D721Med (cell line): ENCODE measurements at places on chromosomes 1 and 21.

GRCh38 chr1:84538599-84538998 is 32.2 kb upstream of the GNG5 start:
- no peak for DNase-seq

GRCh38 chr1:4172644-4173599 is 272.9 kb upstream of the C1orf174 start:
- DNase-seq = no peak

DNA sequence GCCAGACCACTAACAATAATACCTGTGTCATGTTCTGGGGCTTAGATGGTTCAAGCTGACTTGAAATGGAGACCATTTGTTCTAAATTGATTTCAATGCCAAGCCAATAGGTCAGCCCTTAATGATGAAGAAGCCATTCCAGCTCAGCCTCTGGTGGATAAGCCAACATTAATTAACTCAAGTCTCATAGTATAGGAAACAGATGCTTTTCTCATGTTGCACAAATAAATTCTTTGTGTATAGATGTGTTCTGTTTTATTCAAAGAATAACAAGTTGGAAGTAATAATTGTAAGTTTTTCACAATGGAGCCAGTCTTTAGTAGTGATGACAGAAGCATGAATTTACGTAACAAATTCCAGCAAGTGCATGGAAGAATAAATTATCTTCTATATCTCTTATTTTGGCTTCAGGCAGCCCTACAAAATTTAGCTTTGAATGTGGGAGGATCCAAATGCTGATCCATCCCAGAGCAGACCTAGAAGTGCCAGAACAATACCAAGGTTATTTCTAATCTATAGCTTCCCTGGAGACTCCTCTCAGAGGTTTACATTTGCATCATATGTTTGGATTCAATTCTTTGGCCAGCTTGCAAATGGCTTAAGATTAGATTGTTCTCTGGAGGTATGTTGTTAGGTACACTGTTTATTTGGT is 42.2 kb upstream of the C1orf105 start:
- DNase-seq = no peak

DNA sequence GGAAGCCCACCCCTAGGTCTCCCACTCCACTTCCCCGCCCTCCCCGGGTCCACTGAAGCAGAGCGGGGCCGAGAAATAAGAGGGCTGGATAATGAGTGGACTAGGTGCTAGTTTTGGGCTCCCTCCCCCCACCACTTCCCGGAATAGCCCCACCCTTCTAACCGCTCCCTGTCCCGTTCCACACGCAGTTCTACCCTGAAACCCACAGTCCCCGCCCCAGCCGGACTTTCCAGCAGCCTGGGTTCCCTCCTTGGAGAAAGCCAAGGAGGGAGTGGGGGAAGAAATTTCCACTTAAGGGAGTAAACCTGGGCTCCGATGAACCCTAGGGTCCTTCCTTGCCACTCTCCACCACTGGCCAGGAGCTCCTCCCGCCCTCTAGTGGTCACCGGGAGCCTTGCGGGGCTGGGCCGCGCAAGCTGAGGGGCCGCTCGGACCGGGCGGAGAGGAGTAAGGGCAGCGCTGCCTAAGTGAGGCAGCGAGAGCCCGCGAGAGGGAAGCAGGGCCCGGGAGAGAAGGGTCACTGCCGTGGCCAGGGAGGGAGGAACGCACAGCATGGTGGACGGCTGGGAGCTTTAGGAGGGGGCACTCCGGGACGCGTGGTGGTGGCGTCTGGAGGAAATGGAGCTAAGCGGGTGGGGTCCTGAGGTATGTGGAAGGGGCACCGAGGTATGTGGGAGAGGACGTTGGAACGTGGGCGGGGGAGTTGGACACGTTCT is 14.3 kb downstream of the THBS3 start:
- peak; percentile 94 for DNase-seq
